ENCODE measurements at places on chromosomes 4 and X.

- DNase-seq = no peak
Observed at GRCh38 chr4:139455126-139455538, 1.2 kb downstream of the RAB33B start.

GRCh38 chr4:122836941-122837340, 10.3 kb downstream of the FGF2 start:
- DNase-seq = no peak

- DNase-seq = no peak
Observed at GRCh38 chrX:131704136-131704695, 160.3 kb downstream of the OR13H1 start.

DNA sequence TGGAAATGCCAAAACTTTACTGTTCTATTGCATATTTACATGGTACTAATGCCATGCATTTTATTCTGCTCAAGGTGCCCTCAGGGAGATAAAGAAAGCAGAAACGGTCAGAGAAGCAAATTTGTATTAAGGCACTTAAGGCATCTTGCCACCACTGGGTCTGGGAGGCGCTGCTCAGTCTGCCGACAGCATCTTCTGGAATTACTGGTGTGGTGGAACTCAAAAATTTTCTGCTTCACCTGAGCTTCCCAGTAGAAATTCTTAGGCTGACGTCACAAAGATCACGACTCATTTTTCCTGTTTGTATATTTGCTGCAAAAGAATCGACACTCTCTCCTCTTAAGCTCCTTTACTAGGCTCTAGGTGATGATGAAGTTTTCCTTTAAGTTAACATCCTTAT, 3.0 kb downstream of the RASSF6 start:
- no peak for DNase-seq

DNA sequence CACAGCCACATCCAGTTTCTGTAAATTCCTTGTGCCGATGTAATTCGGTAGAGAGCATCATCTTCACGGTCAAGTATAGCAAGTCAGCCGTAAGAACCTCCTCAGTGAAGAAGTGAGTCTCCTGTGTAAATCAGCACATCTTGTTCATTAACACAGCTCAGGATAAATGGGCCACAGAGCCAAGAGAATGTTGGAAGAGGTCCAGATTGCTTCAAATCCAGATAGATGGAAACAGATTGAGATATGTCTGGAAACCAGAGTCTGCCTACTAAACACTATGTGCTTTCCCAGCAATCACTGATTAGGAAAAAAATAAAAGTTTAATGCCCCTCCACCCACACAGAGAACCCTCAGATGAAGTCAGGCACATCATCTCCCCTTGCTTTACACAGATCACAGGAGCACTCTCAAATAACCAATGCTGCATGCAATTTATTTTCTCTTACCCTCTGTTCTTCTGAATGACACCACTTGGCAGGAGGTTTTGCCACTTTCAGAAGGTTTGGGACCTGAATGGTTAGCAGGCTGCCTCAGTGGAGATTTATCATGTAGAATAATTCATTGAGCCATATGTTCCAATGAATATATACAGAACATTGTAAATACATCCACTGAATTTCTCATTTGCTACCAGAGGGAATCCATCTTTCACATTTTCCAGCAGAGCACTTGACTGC, 357.7 kb downstream of the C4orf33 start:
- DNase-seq = no peak

GRCh38 chr4:87079967-87080366, 140.5 kb downstream of the KLHL8 start:
- DNase-seq = no peak

GRCh38 chrX:135403374-135403773, 18.4 kb upstream of the SMIM10L2A start:
- DNase-seq = no peak

DNA sequence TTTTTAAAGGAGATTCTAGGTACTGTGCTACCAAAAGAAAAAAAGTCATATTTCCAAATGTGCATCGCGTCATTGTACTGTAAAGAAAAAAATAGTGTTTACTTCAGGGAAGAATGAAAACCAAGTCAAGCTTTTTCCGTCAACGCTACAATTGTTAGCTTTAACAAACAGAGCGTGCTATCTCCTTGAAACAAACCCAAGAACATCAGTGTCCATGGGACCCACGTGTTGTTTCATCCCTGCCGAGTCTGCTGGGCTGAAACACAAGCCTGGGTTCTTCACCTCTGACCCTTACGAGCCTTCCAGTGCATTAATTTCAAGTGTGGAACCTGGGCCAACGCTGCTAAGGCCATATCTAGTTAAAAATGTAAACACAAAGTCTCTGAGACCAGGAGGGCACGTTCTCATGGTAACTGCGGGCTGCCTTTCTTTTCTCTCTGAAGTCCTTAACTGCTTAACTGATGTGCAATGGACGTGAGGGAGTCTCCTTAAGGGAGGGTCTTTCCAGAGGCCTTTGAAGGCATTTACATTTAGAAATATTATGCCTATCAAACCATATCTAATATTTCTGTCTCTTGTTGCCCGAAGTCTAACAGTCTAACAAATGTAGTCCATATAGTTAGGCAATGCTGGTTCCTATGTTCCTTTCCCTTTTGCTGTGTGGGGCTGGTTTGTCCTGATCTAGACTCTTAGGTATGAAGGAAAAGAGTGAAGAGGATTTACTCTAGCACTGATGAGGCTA, 36.3 kb downstream of the ING2 start:
- peak; percentile 11 for DNase-seq
